ENCODE measurements at places on chromosomes 12 and 14.

- DNase-seq = no peak
Measured at GRCh38 chr12:97177481-97177880, 270.4 kb downstream of the NEDD1 start.

- no peak for DNase-seq
Measured at GRCh38 chr12:132280406-132280805, 49.0 kb downstream of the GALNT9 start.

- no peak for DNase-seq
Measured at GRCh38 chr12:98060411-98060810, 455.0 kb upstream of the TMPO start.

DNA sequence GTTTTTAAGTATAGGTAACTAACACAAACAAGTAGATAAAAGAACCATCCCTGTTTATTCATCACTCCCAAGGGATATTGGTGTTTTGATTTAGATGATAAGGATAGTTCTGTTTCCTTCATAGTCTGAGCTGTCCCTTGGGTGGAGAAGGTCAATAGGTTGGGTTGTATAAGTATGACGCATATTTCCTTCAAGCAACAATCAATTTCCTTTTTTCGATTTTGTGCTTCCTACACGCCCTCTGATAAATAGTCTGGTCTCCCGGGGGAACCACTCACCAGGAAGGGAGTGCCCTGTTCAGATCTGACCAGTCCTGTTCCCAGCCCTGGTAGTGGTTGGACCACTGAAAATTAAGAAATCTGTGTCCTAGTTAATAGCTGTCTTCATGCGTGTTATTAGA, 378.8 kb upstream of the FAR2 start:
- DNase-seq = no peak

DNA sequence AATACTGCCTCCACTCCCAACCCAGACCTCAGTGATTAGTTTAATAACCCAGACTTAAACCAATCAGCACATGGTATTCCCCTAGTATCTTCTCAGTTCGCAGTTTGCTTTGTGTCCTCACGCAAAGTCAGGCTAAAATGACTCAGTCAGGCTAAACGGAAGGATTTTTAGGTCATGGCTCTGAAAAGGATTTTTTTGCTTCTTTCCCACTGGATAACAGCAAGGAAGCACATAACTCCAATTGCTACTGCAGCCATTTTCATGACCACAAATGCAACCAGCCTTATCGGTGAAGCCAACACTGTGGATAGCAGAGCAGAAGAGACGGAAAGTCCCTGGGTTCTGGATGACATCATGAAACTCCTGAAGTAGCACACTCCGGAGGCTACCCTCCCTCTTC, 67.7 kb downstream of the ZC3H14 start:
- DNase-seq = no peak

DNA sequence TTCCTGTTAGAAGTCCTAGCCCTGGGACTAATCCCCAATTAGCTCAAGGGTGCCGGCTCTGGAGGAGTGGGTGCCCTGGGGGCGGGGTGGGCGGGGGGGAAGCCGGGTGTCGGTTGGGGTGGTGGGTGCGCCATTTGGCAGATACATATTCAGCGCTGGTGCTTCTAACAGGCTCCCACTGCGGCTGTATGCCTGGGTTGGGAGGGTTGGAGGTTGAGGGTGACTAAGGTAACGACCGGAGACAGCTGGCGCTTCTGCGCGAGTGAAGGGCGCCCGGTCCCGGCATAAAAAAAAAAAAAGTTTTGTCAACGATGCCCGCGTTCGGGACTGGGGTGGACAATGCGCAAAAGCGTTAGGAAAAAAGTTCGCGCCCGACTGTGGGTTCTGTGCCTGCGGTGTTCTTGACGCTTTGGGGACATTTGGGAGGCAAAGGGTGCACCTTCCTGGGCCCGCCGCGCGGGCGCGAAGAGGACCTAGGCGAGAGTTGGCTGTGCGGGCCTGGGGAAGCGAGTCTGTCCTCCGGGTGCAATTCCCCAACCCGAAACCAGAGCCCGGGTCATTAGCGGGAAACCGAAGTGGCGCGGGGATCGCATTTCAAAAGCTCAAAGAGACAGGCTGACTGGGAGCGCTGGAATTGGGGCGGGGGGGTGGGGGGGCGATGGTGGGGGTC, 19.2 kb downstream of the TBX3 start:
- DNase-seq = no peak

DNA sequence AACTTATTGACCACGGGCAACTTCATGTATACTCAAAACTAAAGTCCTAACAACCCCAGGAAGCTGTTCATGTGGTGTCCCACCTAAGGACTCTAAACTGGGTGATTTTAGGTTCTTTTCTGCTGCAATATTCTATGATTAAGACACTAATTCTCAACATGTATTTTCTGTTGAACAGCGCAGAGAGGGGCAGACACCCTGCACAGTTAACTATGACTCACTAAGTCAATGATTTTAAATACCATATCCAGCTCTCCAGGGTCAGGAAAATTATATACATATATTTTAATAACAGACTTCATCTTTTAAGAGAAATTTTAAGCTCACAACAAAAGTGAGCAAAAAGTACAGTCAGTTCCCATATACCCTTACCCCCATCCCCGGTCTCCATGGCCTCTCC, 85.0 kb downstream of the FOXN3 start:
- no peak for DNase-seq

DNA sequence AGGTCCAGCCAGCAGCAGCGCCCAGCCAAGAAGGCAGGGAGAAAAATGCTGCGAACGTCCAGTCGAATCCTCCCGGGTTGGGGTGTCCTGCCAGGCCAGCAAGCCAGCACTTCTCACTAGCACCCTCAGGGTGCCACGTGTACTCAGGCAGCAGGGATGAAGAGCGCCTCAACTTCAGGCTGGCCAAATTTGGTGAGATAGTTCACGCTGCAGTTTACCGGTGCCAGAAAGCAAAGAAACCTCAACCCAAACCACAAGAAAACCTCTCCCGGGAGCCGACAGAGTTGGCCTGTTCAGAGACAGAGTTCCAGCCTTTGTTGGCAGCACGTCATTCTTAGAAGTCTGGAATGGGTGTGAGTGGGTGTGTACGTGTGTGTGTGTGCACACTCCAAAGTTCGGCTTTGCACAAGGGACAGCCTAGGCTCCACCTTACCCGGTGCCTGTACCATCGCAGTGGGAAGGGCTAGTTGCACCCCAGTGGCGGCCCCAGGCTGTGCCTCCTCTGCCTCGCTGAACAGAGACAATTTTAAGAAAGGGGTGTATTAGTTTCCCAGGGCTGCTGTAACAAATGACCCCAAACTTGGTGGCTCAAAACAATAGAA, 42.1 kb downstream of the ELK3 start:
- peak; percentile 39 for DNase-seq

- no peak for DNase-seq
Measured at GRCh38 chr12:109310247-109311125, 1.4 kb upstream of the FOXN4 start.

DNA sequence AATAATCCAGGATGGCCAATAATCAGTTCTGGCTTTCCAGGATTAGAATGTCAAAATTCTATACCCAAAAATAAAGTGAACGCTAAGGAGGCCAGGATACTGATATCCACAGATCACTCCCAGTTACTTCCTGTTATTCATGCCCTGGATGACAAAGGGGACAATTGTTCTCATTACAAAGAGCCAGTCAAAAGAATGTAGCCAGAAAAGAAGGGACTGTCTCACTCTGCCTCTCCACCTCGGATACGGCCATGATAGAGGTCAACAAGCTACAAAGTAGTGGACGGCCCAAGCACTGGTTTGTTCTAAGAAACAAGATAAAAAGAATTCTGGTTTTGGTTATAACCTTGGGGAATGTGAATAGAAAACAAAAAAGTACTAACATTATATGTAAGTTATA, 116.1 kb upstream of the ATF7IP start:
- no peak for DNase-seq

DNA sequence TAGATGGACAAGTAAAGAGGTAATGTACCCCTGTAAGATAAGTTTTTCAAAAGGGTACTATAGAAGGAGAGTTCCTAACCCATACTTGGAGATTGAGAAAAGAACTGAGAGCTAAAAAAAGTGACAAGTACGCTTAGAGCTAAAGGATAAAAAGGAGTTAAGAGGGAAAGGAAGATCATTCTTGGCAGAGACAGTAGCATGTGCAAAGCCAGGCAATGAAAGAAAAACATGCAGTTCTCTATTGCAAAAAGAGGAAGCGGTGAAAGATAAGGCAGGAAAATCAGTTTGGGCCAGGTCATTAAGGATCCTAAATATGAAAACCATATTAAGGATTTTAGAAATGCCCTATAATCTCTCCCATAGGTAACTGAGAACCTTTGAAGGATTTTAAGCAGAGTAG, 500.4 kb upstream of the GARIN6 start:
- no peak for DNase-seq

GRCh38 chr12:132023658-132024057, 73.9 kb downstream of the EP400 start:
- DNase-seq = no peak

DNA sequence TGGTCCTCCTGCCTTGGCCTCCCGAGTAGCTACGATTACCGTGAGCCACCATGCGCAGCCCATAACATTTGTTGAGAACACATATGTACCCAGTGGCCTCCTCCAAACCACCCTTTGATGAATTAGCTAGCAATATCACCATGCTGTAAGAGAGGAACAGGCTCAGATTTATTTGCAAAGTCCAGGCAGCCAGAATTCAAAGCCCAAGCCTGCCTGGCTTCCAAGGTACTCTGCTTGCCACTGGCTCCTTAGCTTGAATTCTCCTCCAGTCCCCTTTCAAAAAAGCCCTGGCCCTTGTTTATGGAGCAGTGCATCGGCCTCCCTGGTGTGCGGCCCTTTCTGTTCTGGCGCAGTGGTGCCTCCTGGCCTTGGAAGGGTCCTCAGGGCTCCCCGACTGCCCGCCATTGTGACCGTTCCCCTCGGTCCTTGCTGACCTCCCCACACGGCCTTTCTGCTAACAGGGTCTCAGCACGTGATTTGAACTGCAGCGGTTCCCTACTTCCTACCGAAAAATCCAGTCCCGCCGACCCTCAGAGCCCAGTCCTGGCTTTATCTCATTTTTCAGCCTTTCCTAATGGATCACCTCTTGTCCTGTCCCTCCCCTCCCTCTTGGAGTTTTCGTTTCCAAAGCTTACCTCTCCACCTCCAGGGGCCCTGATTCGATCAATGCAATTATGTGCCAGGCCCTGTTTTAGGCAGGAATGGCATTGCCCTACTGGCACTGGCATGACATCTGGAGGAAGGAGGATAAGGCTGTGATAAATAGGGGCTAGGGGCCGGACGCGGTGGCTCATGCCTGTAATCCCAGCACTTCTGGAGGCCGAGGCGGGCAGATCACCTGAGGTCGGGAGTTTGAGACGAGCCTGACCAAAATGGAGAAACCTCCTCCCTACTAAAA, 22.0 kb downstream of the SLC25A29 start:
- no peak for DNase-seq

DNA sequence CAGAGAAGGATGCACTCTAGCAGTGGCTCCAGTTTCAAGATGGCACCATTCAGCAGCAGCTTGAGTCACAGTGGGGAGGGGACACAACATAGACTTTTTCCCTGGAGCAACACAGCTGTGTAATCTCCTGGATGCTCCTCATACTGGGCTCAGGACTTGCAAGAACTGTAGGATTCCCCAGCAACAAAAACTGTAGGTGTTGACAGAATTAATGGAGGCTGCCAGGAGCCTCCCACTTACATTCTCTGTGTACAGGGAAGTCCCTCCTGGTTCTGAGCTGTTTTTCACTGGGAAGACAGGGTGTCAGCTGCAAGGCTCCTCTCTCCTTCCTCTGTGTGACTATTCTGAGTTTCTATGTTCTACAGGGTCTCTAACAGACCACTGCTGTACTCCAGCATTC, 217.9 kb downstream of the KIF21A start:
- DNase-seq = no peak

DNA sequence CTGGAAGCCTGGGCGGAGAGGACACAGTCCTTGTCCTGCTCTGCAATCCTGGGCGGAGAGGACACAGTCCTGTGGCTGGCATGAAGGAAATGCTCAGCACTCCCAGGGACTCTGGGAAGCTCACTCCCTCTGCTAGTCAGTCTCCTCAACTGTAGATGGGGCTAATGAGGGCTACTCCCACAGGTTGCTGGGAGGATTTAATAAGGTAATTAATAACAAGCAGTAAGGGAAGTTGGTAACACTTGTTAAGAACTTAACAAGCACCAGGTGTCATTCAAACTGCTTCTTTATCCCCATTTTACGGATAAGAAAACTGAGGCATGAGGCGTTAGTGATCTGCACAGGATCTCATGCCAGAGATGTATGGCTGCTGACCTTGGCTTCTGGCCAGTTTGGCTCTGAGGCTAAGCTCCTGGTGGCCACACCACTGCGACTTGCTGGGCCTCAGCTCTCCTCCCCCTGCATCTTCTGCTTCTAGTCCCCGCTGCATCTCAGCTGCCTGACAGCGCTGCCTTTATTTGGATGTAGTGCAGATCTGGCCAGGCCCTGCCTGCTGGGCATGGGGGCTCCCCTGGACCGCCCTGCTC, 54.1 kb upstream of the BEGAIN start:
- DNase-seq = no peak

GRCh38 chr12:65411171-65411570, 132.7 kb downstream of the MSRB3 start:
- no peak for DNase-seq

- DNase-seq = no peak
Measured at GRCh38 chr12:123948401-123948795, 24.2 kb downstream of the CCDC92 start.

DNA sequence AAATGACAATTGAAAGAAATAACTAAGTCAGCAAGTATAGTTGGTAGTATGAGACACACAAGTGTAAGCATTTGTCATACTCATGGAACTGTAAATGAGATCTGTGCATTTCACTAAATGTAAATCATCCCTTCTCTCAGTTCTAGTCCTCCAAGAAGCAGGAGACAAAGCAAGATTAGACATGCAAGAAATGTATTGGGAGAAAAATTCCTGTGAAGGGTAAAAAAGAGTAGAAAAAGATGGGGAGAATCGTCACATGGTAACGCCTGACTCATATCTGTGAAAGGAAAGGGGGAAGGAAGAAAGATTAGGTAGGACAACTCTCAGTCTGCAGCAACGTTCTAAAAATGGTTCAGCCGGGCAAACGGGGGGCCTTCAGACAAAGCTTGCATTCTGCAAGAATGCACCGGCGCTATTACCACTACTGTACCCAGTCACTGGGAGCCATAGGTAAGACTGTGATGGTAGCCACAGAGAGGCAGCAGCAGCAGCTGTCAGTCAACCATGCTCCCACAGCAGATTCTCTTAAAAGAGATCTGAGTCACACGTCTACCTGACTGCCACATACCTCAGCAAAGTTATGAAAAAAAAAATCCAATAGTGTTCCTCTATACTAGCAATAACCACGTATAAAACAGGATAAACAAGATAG, 18.0 kb upstream of the RFX4 start:
- DNase-seq = no peak

- DNase-seq = no peak
Measured at GRCh38 chr14:23513818-23514643, 37.5 kb downstream of the ZFHX2 start.

GRCh38 chr14:34238610-34239009, 223.4 kb downstream of the SPTSSA start:
- no peak for DNase-seq

- DNase-seq = no peak
Measured at GRCh38 chr12:132606466-132606865, 3.9 kb downstream of the LRCOL1 start.

GRCh38 chr14:76146976-76147375, 4.7 kb upstream of the GPATCH2L start:
- DNase-seq = no peak
